Right cardiac atrium (tissue), 5 donors: ENCODE measurements at places on chromosomes 2 and 18. TPM values are rescaled to one million over a fixed set of nuclear protein-coding genes. Genes with fewer than 3 reads are reported as not detected.

- DNase-seq = peak; percentile 40
These were observed 2.9 kb upstream of the COQ10B start for GRCh38 chr2:197450465-197450864.

The PARD6G gene
- 4.1 TPM for total RNA-seq

GRCh38 chr2:19775315-19775714, 126.5 kb downstream of the TTC32 start:
- no peak for DNase-seq

DNA sequence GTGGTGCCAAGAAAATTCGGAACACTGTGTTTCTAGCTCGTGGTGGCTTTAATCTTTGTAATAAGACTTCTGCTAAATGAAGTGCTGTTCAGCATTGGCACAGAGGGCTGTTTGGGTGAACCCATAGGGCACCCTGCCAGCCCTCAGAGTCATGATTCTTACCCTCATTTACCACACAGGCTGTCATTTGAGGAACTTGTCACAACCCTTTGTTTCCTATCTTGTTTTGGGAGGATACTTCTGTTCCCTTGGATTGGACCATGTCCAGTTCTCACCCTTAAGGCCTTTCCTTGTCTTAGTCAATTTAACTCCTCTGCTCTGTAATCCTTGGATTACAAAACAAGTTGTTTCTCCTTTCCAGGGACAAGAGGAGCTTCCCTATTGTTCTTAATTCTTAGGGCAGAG, 225.7 kb downstream of the MTX2 start:
- peak; percentile 76 for DNase-seq

- no peak for DNase-seq
These were observed 11.6 kb downstream of the TRAF3IP1 start for GRCh38 chr2:238331916-238332315.

- no peak for DNase-seq
These were observed 5.0 kb upstream of the ZBTB14 start for GRCh38 chr18:5300476-5301010.

- no peak for DNase-seq
These were observed 2126.9 kb upstream of the CELF4 start for GRCh38 chr18:39692367-39693015.

- DNase-seq = no peak
These were observed 173.5 kb upstream of the SIX2 start for GRCh38 chr2:45182667-45183295.

- no peak for DNase-seq
These were observed 32.3 kb upstream of the ASNSD1 start for GRCh38 chr2:189628817-189629530.
